ENCODE measurements at places on chromosomes 13 and 19.
A peak's percentile ranks its signal among the peaks of the same experiment; 100 is the strongest.

- DNase-seq = no peak
Observed at GRCh38 chr13:88883741-88884140, 1212.6 kb downstream of the SLITRK5 start.

GRCh38 chr19:15986701-15987100 lies 37.9 kb downstream of the OR10H4 start:
- peak; percentile 80 for DNase-seq

DNA sequence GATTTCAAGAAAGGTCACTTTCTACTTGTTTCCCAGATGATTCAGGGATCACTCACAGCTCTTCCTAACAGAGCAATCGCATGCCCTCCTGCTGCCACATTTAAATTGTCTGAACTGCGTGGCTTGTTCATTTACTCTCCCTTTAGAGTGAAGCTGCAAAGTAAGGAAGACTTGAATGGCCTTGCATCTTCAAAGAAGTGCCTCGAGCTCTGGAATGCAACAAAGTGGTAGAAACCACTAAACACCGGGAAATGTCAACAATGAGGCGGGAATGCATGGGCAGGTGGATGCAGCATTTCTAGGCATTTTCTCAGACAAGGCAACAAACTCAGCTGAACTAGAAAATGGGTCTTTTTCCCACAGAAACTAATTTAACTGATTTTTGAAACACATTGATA lies 10.3 kb upstream of the DACH1 start:
- no peak for DNase-seq

- DNase-seq = no peak
Observed at GRCh38 chr13:46484561-46484960, 68.4 kb upstream of the LRCH1 start.

- no peak for DNase-seq
Observed at GRCh38 chr19:3466635-3467034, 13.7 kb downstream of the SMIM24 start.

DNA sequence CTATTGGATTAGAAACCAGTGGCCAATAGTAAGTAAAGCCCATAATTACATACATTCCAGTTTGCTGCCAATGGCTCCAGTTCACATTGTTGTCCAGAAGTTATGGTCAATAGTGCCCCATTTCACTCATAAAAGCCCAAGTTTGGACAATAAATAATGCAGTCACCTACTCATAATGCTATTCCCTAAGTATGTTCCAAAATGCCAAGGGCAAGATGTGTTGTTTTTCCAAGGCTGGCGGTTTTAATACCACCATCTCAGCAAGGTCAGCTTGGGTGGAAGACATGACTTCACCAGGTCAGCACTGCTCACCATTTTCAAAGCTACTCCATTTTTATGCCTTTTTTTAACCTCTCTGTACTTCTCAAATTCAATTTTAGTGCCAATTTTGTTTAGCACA lies 32.7 kb downstream of the KCTD12 start:
- DNase-seq = no peak

Data from hematopoietic multipotent progenitor cell treated with erythropoietin and hydrocortisone succinate and interleukin-3 and kit ligand, for 4 days (in vitro differentiated cells).